Stimulated activated effector memory CD8-positive, alpha-beta T cell treated with anti-CD3 and anti-CD28 coated beads, Interleukin-12 subunit alpha, Interleukin-12 subunit beta, amount 100 ng/mL, for 72 hours (primary cell): ENCODE measurements at places on chromosomes 3 and 15.

GRCh38 chr3:196886144-196886543, 18.4 kb downstream of the SENP5 start:
- DNase-seq = no peak

GRCh38 chr3:186255703-186256331, 106.2 kb downstream of the DGKG start:
- DNase-seq = no peak

GRCh38 chr3:58164199-58164879, 46.4 kb downstream of the DNASE1L3 start:
- no peak for DNase-seq

DNA sequence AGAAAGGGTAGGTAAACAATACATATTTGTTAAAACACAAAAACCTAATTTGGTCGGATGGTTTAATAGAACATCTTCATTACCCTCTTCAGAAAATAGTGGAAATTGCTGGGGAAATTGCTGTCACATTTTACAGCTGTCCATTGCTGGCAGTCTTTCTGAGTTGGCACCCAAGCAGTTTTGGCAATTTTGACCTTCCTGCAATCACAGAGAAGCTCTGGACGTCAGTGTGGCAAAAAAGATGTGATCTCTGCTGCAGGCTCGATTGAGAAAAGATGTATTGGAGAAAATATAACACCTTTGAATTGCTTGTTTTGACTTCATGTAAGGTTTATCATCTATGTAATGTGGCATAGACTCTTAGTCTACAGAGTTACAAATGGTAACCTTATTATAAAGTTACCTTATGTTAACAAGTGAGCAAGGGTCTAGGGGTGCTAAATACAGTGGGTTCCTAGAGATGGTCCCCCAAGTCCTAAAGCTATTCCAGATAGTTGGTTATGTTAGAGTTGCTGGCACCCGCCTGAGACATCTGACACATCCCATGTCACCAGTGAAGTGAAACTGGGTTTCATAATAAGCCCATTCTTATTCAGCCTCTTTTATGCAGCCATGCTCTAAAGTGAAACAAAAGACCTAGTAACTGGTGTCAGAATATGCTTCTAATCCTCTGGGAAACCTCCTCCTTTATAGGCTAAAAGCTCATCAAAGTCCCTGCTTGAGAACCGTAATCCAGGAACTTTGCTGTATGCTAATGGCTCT, 14.0 kb downstream of the UBE2E1 start:
- DNase-seq = no peak

DNA sequence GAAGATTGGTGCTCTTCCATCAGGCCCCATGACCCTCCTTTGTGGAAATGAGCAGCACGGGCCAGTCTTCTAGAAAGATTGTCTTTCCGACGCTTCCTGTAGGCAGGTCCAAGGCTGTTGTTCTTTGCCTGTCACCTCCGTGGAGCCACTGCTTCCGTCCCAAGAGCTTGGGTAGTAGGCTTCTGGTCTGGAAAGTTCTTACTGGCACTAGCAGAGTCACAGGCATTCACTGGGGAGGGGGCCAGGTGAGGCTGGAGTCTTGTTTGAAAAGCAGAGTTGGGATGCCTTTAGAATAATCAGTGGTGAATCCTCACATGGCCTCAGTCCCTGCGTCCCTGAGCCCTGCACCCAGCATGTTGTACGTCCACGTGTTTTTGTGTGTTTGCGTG, 76.2 kb upstream of the ADPGK start:
- no peak for DNase-seq

- no peak for DNase-seq
These were observed 106.8 kb downstream of the IGF1R start for GRCh38 chr15:98755138-98755537.

DNA sequence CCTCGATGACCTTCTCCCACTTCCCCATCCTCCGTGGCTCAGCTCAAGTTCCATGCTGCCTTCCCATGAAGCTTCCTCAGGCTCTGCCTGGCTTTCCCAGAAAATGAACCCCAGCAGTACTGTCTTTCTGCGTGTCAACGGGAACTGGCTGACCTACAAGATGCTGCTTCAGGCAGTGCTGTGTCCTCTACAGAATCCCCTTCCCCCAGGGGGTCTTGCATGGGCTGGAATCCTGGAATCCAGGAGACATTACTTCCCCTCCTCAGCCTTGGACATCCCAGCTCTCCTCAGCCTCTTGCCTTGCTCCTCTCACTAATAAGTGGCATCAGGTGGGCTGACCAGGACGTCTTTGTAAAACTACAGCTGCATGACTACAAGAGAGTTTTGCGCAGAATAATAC, 5.4 kb downstream of the CCDC12 start:
- no peak for DNase-seq

DNA sequence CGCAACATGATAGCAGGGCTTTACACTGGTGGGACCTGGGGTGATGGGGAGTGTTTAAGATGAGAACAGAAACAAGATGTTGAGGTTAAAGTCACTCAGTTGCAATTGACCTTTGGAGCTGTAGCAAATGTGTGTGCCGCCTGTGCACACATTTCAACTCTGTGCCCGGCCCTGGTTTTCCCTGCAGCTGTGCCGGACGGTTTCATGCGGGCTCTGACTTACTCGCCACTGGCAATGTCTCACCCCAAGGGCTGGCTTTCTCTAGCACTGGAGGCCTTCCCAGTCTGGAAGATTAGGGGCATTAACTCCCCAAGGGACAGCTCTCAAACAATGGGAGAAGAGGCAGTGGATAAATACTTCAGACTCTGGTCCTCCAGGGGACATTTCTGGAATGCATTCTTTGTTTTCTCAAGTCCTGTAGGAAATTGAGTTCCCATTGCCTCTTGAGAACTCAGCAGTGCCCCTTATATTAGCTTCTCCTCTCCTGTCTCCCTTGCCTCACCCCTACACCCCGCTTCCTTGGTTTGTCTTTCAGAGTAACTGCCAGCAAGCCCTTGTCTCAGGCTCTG, 152.5 kb downstream of the EDEM1 start:
- no peak for DNase-seq

DNA sequence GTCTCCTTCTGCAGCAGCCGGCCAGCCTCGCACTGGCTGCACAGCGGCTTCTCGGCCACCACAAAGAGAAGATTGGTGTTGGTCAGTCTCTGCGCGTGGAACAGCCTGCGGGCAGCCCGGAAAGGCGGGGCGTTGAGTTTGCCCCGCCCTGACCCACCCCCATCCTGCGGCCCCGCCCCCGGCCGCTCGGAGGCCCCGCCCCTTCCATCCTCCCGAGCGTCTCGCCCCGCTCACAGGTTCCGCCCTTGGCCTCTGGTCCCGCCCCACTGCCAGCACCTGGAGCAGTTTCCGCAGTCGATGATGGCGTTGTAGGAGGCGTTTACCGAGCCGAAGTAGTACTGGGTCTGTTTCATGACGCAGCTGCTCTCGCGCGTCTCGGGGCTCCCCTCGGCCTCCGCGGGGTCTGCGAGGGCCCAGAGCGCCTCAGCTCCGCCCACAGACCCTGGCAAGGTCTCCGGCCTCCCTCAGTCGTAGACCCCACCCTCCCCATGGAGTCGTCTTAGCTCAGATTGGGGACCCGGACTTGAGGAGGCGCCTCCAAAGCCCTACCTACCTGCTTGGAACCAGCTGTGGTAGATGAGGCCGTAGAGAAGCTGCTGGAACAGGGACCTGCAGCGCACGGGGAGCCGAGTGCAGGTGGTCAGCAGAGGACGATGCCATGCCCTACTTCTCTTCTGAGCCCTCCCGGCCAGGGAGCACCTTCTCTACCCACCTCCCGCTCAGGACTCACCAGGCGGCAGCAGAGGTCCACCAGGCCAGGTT, 5.9 kb upstream of the TMEM115 start:
- DNase-seq = peak; percentile 74

GRCh38 chr3:186239321-186239720, 122.7 kb downstream of the DGKG start:
- DNase-seq = no peak

DNA sequence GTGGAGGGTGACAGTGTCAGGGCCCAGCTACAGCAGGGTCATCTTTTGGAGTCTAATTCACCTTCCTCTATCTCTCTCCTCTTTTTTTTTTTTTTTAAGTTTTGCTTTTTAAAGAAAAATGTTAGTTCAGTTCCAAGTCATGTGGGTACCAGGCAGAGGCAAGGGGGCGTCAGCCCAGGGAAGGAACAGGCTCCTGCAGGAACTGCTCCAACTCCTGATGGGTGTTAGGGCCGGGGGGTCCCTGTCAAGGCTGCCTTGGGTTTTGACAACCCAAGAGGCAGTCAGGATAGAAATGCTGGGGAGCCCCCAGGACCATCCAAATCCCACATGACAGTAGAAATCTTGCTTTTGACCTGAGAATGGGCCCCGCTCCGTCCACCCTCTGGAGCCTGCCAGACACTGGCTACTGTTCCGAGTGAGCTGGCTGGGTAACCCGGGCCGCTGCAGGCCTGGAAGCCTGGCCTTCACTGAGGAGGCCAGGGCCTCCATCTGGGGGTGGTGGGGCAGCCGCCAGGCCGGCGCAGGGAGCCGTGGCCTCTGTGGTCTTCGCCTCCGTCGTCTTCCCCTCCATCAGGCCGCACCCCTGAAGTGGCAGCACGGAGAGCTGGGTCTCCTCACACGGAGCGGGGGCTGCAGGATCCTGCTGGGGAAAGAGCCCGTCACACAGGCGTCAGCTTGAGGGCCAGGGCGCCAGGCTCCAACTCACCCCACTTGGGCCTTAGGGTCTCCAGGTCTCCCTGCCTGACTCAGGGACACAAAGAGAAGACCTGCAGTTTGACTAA, 24.2 kb downstream of the RNU5B-1 start:
- no peak for DNase-seq

- DNase-seq = no peak
These were observed 534.1 kb upstream of the GRM7 start for GRCh38 chr3:6326771-6327170.

GRCh38 chr3:21505711-21506460, 245.1 kb downstream of the ZNF385D start:
- no peak for DNase-seq

DNA sequence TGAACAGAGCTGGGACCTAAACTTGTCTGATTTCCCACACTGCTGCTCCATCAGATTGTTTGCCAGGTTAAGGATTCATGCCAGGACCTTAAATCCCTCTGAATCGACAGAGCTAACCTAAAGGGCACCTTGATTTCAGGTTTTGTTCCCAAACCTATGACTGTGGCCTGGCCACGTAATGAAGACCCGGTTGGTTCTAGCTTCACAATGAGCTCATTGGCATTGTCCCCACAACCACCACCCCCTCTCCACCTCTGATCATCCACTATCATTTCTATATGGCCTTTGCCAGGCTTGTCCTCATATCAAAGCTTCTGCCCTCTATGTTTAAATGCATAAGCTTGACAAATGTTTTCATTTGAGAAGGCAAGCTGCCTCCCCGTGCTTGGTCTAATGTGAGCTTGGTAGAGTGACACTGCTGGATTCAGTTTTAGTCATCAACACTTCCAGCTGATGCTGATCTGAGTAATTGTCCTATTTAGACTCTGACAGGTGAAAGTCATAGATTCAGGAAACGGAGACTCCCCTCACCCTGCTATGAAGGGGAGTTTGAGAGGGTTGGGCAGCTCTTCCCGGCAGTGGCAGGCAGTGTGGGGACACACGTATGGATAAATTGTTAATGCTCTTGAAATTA, 407.1 kb upstream of the CFAP20DC start:
- peak; percentile 65 for DNase-seq

- DNase-seq = no peak
These were observed 54.4 kb downstream of the SLC6A6 start for GRCh38 chr3:14456794-14457193.

DNA sequence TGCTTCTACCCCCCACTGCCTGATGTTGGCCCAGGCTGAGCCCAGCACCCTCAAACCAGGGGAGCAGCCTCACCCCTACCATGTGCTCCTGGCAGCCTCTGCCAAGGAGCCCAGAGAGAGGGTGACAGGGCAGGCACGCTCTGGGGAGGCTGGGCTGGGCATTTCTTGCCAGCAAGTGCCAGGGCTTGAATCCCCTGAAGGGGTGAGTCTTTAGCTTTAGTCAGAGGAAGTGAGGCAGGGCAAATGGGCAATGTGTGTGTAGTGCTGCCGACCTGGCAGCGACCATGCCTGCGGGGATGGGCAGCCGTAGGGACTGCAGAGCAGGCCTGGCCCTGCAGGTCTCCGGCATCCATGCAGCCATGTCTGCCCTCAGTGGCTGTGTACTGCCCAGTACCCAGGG, 18.1 kb downstream of the DUSP7 start:
- DNase-seq = no peak

GRCh38 chr3:113614402-113614801, 82.0 kb downstream of the USF3 start:
- no peak for DNase-seq

DNA sequence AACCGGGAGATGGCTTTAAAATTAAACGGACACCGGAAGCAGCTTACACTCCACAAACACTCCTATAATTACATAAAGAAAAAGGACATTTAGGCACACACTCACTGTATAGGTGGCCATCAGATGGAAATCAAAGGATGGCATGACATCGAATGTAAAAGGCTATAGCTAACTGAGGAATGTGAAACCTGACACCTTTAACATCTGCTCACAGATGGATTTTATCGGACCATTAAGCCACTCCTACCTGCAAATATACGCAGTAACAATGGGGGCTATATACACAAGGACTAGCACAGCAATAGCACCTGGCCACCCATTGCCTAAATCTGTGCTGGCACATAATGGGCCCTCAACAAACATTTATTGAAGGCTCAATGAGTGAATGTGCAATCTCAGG, 14.5 kb upstream of the RBSN start:
- no peak for DNase-seq

DNA sequence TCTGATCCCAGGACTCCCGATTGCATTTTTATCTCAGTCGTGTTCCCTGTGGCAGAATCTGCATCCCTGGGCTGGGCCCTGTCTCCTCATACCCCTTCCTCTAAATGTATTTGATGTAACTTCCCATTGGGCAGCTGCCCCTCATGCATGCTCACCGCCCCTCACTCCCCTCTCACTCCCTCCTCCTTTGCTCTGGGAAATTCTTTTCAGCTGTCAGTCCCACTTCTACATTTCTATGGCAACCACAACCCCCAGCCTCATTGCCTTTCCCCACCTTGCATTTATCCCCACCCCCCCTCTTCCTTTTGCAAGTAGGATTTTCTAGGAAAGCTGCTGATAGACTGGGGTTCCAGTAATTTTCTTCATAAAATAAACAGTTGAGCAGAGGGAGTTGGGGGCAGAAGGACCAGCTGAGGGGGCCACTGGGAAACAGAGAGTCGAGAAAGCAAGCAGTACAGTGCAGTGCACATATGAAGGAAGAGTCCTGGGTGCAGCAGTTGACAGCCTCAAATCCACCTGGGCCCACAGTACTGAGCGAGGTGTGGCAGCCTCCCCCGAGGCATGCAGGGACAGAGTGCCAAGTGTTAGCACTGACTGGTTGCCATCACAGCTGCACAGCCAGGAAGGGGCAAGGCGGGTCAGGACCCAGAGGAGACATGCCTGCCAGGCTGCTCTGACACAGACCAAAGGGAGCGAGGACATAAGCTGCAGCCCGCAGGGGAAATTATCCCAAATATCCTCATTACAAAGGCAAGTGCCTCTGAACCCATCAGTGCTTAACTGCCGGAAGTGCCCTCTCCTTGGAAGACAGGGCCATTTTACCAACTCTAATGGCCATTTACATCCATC, 476.3 kb downstream of the EPHB1 start:
- no peak for DNase-seq

- no peak for DNase-seq
These were observed 233.0 kb upstream of the KCNMB2 start for GRCh38 chr3:178302966-178303930.

GRCh38 chr15:95325763-95326404, 1004.6 kb upstream of the NR2F2 start:
- DNase-seq = no peak

- no peak for DNase-seq
These were observed 52.1 kb downstream of the DNAH1 start for GRCh38 chr3:52367891-52368880.
